ENCODE measurements at places on chromosomes 16 and 17.

GRCh38 chr17:82228842-82229697 is at the start of gene SLC16A3:
SLC16A3 (plus strand) TSS chr17:82229042; CDS start chr17:82236009, 6,967 bp downstream.
- DNase-seq = no peak

- DNase-seq = no peak
Observed at GRCh38 chr16:23523321-23523720, 13.0 kb upstream of the GGA2 start.

GRCh38 chr16:14354561-14355351 is 275.3 kb downstream of the PARN start:
- no peak for DNase-seq

DNA sequence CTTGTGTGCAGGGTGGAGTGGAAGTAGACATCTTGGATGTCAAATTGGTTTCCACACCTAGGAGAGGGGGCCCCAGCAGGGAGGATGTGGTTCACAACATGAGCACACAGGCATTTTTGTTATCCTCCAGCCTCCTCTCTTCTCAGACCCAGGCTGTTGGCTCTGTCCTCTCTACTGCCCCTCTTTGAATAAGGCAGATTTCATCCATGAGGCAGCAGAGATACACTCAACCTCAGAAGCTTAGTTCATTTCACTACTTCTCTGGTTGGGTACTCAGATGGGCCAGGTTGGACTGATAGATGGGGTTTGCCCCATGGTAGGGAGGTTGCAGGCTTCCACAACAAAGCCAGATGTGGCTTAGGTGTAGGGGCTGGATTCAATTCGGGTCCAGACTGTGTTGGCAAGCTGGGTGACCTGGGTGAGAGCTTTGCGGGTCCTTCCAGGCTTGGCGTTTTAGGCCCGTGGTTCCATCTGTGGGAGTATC is 22.2 kb upstream of the NFATC3 start:
- DNase-seq = no peak

Data from fibroblast of skin of left biceps (primary cell).